LHCN-M2 (cell line): ENCODE measurements at places on chromosomes 1 and 21. TPM values are rescaled to one million over a fixed set of nuclear protein-coding genes. Genes with fewer than 3 reads are reported as not detected.

The TRIM46 gene
- total RNA-seq = 3.1 and 3.3 TPM in 2 replicates

The GNG4 gene
- total RNA-seq = 0.06 and 0.11 TPM in 2 replicates

The CHAF1B gene
- 9.0 and 9.9 TPM in 2 replicates for total RNA-seq

The LIN28A gene
- total RNA-seq = under 0.01 TPM in 1 of 2 replicates, not detected in the other

The FAAH gene
- total RNA-seq = not detected in 2 replicates

The SLC25A24 gene
- total RNA-seq = 71.5 and 76.9 TPM in 2 replicates

The C4BPA gene
- total RNA-seq = not detected in 2 replicates

The FAM72C gene
- total RNA-seq = 0.13 and 1.8 TPM in 2 replicates

The OSCP1 gene
- total RNA-seq = 4.5 and 7.1 TPM in 2 replicates

The MAP3K6 gene
- total RNA-seq = 36.9 and 37.0 TPM in 2 replicates

The HLX gene
- 2.4 TPM in 2 replicates for total RNA-seq

The C1orf159 gene
- 18.8 and 26.5 TPM in 2 replicates for total RNA-seq

The OLIG2 gene
- not detected in 2 replicates for total RNA-seq

The NTNG1 gene
- total RNA-seq = 0.26 and 1.1 TPM in 2 replicates

The KCNJ15 gene
- total RNA-seq = 19.2 and 19.8 TPM in 2 replicates

The OR2T11 gene
- total RNA-seq = not detected in 2 replicates
